ENCODE measurements at places on chromosomes 12 and 14.
A peak's percentile ranks its signal among the peaks of the same experiment; 100 is the strongest.

GRCh38 chr12:53427905-53428594, 4.4 kb downstream of the AMHR2 start:
- DNase-seq, result peak; percentile 50

DNA sequence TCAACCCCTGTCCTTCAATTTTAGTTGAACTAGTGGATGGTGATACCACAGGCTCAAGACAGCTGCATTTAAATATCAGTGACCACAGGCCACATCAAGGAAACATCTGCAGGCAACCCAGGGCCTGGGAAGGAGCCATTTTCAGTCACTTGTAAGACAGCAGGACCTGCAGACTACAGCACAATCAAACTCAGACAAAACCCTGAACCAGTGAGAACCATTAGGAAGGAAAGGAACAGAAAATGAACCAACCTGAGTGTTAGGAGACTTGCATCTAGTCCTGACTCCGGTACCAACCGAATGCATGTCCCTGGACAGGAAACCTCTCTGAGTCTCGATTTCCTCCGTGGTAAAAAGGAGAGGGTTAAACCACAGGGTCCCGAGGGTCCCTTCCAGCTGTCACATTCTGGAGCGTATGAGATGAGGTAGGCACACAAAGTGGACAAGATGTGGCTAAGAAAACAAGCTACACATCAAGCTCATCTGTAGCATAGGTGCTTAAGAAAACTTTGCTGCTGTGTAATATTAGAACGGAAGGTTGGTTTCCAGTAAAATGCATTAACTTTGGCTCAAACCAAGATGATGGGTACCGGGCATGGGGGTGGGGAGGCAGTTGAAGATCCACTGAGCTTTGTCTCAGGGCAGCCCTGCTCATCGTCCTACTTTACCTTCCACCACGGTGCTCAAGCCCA, 1.6 kb upstream of the CDKN1B start:
- DNase-seq, result no peak

GRCh38 chr14:67385618-67386017, 25.5 kb downstream of the EIF2S1 start:
- no peak for DNase-seq

DNA sequence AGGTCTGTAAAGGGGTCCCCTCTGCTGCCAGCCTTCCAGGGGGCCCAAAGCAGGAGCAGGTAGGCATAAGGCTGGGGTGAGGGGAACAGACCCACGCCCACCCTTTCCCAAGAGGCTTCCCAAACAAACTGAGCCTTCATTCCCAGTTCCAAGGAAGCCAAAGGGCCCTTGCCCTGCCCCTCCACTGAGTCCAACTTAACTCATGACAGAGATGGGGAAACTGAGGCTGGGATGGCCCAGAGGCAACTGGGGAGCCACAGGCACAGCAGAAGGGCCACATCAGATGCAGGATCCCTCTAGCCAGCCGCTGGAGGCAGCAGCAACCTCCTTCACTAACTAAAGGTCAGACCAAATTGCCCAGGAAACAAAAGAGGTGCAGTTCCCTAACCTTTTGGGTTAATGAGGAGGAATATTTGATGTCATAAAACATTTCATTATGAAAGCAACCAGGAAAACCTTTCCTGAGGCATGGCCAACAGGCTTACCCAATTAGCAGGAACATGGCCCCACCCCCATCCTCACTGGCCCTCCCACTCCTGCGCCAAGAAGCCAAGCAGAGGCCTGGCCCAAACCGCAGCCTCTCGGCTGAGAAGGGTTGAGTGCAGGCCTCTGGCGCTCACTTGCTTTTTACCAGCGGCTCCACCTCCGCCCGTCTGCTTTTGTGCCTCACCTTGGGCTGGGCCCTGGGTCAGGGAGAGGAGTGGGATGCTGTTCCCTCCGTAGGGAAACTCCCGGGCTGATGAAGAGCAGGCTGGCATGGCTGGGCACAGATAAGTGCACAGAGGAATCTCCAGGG, 293.5 kb upstream of the RTL1 start:
- DNase-seq, result no peak

- DNase-seq, result no peak
Measured at GRCh38 chr14:100336618-100337530, 13.7 kb downstream of the SLC25A47 start.

DNA sequence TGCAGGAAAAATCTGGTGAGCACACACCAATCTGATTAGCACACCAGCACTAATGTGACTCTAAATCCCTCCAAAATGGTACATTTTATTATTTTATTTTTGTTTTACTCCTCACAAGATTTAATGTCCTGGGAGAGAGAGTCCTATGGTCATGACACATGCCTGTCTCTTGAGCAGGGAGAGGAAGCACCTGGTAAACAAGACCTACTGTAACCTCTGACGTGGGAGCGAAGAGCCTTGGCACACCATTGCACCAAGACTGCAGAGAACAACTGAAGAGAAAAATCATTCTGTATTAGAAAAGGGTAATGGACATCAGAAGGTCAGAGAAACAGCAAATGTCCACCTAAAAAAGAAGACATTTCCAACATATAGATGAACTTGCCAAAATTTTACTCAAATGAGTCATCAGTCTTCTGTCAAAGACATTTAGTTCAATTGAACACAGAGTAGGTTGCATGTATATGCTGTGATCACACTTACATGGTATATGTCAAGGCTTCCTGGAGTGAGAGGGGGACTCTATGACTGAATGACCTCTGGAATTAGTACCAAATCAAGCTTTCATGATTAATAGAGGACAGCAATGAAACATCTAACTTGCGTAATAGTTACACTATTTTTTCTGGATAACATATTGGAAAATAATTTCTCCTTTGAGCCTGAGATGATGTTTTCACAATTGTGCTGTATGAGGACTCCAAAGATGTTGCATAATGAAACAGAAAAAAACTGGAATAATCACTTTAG, 186.9 kb upstream of the FLRT2 start:
- no peak for DNase-seq

DNA sequence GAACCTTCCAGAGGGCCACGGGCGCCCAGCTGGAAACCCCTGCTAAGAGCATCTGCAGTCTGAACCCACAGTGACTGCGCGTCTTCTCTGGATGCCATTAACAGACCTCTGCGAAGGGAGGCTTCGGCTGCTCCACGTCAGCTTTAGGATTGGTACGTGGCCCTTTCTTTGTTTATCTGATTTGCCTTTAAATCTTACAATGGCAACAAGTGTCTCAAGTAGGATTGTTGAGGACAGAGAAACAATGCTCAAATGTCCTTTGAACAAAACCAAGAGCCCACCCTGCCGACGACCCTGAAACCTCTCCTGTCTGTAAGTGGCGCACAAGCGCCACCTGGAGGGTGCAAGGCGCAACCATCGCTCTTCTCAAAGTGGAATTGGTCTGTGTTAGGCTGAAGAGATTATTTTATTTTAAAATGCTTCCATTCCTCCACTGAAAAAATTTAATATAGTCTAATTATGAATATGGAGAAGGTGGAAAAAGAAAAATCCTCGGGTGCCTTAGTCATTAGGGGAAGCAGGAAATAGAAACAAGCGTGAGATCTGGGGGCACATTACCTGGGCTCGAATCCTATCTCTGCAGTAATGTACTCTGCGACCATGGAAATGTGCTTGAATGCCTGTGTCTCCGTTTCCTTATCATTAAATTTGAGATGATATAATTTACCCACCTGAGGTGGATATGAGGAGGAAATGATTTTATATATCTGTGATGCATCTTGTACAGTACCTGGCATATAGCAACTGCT, 82.6 kb upstream of the PTPRB start:
- no peak for DNase-seq

- no peak for DNase-seq
Measured at GRCh38 chr12:12979731-12980259, 20.3 kb downstream of the HEBP1 start.

GRCh38 chr14:68627868-68628604, 164.8 kb downstream of the ZFP36L1 start:
- DNase-seq, result peak; percentile 70

- DNase-seq, result no peak
Measured at GRCh38 chr14:26282578-26282977, 315.3 kb downstream of the NOVA1 start.

GRCh38 chr12:98653866-98654493, 8.9 kb downstream of the APAF1 start:
- no peak for DNase-seq

- peak; percentile 82 for DNase-seq
Measured at GRCh38 chr14:104800015-104800770, 708 bp upstream of the ZBTB42 start.

DNA sequence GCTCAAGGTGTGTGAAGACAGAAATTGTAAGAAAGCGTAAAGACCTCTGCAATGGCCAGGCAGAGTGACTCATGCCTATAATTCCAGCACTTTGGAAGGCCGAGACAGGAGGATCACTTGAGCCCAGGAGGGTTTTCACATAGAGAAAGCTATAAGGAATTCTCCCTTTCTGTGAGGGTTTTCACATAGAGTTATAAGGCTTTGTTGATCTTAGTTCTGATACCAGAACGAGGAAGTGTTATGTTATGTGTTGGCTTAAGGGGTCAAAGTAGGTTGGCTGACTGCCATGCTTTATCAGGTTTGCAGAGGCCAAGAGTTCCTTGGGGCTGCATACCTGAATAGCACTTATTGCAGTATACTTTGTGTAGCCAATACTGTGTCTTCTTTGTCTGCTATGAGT, 139.1 kb downstream of the ERC1 start:
- no peak for DNase-seq

- no peak for DNase-seq
Measured at GRCh38 chr12:4934407-4935035, 24.8 kb downstream of the KCNA1 start.

- no peak for DNase-seq
Measured at GRCh38 chr12:8912914-8913313, 1.4 kb upstream of the PHC1 start.

GRCh38 chr14:20347747-20348146, 4.3 kb downstream of the PARP2 start:
- DNase-seq, result no peak

- peak; percentile 52 for DNase-seq
Measured at GRCh38 chr12:7142056-7142644, 12.0 kb downstream of the CLSTN3 start.

DNA sequence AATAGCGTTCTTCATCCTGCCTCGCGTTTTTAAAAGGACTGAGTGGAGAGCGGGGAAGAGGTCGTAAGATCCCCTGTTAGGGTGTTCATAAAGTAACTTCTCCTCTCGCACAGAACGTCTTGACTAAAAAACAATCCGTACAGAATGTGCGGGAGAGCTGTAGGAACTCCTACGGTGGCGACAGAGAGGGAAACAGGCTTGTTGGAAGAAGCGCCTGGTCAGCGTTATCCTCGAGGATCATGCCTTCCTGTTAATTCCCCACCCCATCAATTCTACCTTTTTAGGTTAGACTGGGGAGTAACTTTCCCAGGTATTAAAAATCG, 399 bp upstream of the WASHC4 start:
- no peak for DNase-seq

GRCh38 chr12:64566831-64567517, 43.3 kb upstream of the RASSF3 start:
- DNase-seq, result no peak

GRCh38 chr12:442235-442884, 17.4 kb upstream of the B4GALNT3 start:
- peak; percentile 18 for DNase-seq

- peak; percentile 70 for DNase-seq
Measured at GRCh38 chr14:34714320-34715126, at the start of gene CFL2. Gene CFL2 (minus strand): TSS chr14:34714593. CDS start chr14:34714540, 53 bp downstream.

- DNase-seq, result no peak
Measured at GRCh38 chr12:105402366-105402765, 71.9 kb downstream of the C12orf75 start.

DNA sequence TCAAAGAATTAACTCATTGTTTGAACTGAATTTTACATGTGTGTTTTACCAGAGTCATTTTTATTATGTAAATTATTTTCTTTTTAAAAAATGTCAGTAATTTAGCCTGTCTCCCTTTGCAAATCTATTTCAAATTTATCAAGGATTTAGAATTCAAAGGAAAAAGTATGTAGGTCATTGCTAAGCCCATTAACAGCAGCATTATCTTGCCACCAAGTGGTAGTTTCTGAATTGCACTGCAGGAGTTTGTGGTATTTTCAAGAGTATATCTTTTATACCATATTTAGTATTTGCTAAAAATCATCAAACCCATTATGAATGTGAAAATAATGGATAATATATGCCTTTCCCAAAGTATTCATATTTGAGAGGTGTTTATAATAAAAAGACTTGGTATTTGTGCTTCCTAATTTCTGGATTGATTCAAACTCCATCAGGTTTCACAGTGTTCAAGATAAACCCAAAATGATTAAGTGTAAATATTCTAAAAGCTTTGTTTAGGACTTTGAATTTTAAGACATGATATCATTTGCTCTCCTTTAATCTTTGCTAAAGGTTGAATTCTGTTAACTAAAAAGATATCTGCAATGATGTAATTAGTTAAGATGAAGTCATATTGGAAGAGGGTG, 711.4 kb downstream of the FSCB start:
- no peak for DNase-seq

DNA sequence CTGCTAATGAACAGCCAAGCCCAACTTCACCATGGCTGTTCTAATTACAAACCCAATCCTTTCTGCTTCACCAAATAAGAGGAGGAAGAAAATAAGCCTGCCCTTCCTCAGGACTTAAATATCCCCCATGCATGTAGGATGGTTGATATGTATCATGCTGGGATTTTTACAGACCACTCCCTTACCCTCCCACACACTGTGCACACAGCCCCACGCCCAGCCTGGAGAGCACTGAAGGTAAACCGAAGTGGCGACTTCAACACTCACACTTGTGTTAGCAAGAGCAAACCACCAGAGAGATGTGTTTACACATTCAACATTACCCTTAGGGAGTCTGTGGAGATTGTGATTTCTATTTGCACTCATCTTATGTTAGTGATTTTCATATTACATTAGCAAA, 241.2 kb downstream of the EGLN3 start:
- DNase-seq, result no peak

All from stimulated activated CD4-positive, alpha-beta T cell treated with anti-CD3 and anti-CD28 coated beads, Interleukin-4, amount 100 ng/mL, for 4 hours (primary cell).